ENCODE measurements at places on chromosomes 6 and 20.

DNA sequence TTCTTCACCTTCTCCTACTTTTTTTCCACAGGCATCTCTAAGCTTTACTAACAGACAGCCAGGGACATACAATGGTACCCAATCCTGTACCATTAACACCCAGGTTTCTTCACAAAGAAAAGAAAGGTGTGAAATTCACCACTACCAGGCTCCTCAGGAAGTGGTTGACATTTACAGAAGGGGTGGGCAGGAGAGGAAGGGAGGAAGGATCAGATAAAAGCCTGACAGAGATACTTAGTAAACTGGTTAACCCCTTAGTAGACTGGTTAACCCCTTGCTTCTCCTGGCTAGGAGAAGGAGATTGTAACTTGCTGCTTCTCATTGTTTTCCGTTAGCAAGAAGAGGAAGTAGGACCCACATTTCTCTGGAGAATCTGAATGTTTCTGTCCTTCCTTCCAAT is 7.2 kb downstream of the SAMD3 start:
- DNase-seq: no peak

DNA sequence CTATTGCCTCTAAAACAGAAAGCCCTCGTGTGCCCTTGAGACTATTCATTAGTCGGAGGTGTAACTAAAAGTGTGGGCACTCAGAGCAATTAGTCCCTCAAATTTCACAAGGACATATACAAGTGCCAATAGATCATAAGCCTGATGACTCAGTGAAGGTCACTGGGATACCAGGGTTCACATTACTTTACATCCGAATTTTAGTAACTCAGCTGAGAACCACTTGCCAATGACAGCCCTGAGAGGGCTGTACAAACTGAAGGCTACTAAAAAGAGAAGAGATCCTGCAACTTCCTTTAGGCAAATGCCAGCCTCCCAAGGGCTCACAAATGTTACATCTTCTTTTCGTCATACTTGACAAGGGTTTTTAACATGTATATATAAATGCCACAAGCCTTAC is 369.6 kb downstream of the TENT5A start:
- no peak for DNase-seq

DNA sequence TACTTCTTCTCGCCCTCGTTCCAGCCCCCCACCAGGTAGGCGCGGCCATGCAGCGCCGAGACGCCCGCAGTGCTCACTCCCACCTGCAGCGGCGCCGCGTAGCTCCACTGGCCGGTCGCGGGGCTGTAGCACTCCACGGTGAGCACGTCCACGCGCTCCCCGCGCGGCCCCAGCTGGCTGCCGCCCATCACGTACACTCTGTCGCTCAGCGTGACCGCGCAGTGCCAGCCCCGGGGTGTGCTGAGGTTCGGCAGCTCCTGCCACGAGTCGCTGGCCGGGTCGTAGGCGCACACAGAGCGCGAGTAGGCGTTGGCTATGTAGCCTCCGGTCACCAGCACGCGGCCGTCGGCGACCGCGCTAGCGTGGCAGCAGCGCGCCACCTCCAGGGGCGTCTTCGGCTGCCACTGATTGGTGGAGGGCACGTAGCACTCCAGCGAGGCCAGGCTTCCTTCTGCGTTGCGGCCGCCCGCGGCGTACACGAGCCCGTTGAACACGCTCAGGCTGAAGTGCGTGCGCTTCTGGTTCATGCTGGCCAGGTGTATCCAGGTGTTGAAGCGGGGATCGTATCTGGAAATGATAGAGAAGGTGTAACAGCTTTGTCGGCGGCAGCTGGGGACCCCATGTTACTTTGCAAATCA is 13.7 kb downstream of the KLHL31 start:
- DNase-seq: peak; percentile 56

GRCh38 chr6:31727717-31728671 is 1.1 kb downstream of the DDAH2 start:
- DNase-seq: no peak

GRCh38 chr20:2919518-2920245 is 46.4 kb downstream of the PTPRA start:
- DNase-seq: no peak

DNA sequence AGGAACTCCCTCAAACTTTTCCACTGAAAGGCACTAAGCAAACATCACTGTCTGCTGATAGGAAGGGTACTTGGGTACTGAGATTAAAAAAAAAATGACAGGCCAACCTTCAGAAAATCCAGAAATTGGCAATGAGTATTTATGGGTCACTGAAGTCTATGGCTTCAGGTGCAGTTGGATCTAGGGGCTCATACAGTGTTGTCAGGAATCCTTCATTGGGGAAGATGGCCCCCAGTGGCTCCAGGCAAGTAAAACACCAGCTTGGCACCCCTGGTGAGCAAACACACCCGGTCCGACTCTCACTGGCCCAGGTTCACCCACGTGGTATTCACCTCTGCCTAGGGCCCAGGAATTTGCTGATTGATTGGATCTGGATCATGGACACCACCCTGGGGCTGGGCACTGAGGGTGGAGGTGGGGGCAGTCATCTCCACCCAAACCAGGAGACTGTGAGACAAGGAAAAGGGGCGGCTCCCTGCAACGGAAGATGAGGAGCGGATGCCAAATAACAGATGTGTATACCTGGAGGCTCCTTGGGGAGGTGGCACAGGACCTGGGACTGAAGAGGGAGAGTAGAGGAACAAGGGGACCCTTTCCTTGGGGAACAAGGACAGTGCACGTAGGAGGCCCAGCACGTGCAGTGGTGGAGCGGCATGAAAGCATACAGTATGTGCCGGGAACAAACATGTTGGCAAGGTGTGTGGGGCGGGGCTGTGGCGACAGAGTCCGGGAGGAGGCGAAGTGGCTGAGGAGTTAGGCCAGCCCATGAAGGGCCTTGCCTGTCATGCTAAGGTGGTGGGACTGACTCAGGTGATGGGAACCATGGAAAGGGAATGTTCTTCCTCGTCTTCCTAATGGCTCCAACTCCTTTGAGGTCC is 4.7 kb downstream of the SLC2A10 start:
- no peak for DNase-seq

- no peak for DNase-seq
These were observed 298.4 kb downstream of the BCKDHB start for GRCh38 chr6:80404889-80405288.

GRCh38 chr6:143772116-143773086 is 70.7 kb upstream of the LTV1 start:
- DNase-seq: no peak

GRCh38 chr6:163709693-163710092 is 295.2 kb downstream of the QKI start:
- DNase-seq: no peak

DNA sequence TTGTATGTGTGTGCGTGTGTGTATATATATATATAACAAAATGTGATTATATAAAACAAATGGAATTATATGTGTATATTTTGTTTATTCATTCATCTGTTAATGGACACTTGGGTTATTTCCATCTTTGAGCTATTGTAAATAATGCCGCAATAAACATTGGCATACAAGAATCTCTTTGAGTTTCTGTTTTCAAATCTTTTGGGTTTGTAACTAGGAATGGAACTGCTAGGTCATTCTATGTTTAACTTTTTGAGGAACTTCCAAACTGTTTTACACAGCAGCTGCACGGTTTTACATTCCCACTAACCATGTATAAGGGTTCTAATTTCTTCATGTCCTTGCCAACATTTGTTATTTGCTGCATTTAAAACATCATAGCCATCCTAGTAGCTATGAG is 39.9 kb upstream of the TGM2 start:
- DNase-seq: no peak

DNA sequence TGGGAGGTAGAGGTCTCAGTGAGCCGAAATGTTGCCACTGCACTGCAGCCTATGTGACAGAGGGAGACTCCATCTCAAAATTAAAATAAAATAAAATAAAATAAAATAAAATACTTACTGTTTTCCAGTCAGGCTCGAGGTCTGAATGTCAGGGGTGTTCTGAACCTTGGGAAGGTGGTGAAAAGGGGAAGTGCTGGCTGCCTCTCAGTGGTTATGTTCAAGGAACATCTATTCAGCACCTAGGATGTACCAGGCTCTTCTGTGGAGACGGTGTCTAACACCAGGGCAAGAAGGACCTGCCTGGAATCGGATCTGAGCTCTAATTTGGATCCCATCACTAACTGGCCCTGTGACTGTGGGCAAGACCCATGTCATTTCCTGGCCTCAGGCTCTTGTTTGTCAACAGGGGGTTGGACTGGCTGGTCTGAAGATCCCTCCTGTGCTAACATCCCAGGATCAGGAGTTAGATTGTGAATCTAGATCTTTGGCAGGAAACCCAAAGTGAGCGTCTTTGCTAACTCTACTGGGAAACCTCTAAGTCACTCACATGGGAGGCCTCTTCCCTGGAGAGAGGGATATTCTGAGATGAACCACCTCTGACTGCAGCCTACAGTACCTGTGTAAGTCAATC is 63.4 kb upstream of the SIRPG start:
- DNase-seq: no peak

DNA sequence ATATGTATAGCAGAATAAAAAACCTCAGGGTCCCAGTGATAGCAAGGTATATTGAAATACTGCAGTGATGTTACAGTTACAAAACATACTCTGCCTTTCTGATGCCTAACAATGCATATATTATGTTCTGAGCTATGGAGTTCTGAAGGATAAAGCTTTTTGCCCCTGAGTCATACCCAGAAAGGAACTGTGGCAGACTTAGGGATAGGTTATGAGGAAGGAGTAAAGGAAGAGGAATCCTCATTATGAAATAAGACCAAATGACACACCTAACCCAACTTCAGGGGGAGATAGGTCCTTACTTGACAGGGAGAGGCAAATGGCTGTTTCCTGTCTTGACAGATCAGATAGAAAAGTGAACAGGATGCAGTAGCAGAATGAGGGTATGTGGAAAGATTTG is 940.6 kb upstream of the FLRT3 start:
- no peak for DNase-seq

DNA sequence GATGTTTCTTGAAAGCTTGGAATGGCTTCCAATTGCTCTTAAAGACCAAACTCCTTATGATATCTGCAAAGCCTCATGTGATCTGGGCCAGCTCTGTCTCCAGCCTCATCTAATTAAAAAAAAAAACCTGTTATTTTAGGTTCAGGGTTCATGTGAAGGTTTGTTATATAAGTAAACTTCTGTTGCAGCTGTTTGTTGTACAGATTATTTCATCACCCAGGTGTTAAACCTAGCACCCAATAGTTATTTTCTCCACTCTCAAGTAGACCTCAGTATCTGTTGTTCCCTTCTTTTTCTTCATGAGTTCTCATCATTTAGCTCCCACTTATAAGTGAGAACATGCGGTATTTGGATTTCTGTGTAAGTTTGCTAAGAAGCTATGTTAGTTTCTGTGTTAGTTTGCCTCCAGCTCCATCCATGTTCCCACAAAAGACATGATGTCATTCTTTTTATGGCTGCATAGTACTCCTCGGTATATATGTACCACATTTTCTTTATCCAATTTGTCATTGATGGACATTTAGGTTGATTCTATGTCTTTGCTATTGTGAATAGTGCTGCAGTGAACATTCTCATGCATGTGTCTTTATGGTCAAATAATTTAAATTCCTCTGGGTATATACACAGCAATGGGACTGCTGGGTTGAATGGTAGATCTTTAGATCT is 30.2 kb upstream of the TFB1M start:
- DNase-seq: no peak

DNA sequence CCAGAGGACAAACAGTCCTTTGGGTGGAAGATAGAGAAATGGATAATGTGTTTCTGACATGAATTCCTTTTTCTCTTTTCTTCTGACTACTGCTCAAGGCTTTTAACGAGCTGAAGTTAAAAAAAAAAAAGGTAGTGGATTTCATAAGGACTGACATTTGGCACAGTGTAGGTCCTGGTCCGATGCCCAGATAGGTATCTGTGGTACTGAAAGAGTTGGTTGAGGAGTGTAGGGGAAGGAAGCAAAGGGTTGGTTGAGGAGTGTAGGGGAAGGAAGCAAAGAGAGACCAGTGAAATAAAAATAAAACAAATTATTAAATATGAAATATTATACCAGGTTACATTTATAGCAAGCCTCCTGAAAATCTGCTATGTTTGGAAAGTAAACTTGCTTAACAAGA is 11.8 kb downstream of the UTRN start:
- no peak for DNase-seq

DNA sequence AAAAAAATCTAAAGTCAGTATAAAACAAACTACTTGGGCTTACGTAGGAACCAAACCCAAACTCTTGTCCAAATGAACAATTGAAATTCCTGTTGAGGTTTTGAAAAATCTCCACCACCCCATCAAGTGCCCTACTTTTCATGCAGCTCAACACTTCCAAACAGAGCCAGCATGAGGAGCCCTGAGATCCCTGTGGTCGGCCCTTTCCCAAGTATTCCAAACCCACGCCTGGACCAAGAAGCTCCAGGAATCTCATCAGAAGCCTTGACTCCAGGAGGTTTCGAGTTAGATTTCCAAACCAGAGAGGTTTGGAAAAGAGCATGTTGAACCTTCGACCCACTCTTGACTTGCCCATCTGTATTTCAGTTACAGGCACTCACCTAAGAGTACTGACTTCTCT is 179.3 kb downstream of the MTFR2 start:
- no peak for DNase-seq

DNA sequence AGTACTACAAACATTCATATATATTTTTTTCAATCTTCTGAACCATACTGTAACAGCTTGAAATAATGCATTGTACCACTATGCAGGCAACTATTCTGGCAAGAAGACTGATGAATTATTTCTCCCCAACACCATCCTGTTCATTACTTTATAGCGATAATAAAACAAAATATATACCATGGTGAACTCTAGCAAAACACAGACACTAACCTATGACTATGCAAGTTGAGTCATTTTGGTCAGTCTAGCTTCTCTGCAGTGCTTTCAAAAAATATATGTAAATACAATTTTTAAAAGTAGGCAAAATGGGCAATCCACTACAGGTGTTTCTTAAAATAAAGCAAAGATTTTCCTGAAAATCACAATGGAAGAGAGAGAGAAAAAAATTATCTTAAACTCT is 20.3 kb downstream of the PHIP start:
- DNase-seq: no peak

DNA sequence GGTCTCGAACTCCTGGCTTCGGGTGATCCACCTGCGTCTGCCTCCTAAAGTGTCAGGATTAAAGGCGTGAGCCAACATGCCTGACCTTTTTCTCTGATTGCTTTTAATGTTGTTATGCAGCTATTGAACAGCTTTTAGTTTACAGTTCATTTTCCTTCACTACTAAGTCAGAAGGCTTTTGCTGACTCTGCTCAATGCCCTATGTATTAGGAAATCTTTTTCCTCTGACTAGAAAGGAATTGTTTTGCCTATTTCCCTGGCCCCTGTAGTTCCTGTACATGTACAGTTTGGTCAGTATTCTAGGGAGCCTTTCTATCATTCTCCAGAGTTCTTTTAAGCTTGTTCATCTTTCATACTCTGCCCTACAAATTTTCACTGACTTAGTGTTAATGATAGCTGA is 280.2 kb downstream of the CDKAL1 start:
- DNase-seq: no peak

DNA sequence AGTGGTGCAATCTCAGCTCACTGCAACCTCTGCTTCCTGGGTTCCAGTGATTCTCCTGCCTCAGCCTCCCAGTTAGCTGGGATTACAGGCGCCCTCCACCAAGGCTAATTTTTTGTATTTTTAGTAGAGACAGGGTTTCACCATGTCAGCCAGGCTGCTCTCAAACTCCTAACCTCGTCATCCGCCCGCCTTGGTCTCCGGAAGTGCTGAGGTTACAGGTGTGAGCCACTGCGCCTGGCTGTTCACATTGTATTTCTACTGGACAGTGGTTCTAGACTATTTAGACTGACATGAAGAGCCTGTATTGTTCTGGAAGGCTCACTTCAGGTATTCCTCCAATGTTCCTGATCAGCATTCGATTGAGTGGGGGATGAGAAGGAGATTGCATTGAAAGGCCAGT is 14.8 kb upstream of the OVOL2 start:
- no peak for DNase-seq

GRCh38 chr6:89381031-89381430 is 28.5 kb upstream of the UBE2J1 start:
- no peak for DNase-seq
